Right atrium auricular region (tissue), 2 donors: ENCODE measurements at places on chromosomes 11 and 22. TPM values are rescaled to one million over a fixed set of nuclear protein-coding genes. Genes with fewer than 3 reads are reported as not detected.

The MAPK8IP2 gene
- total RNA-seq = 0.26 TPM

The UBQLNL gene
- 0.30 TPM for total RNA-seq

The B3GAT3 gene
- total RNA-seq = 14.0 TPM

The ATXN10 gene
- total RNA-seq = 88.5 TPM

The CATSPERZ gene
- total RNA-seq = not detected

The OR5P2 gene
- not detected for total RNA-seq

The NLRP14 gene
- not detected for total RNA-seq
